ENCODE measurements at places on chromosomes 5 and 9.

DNA sequence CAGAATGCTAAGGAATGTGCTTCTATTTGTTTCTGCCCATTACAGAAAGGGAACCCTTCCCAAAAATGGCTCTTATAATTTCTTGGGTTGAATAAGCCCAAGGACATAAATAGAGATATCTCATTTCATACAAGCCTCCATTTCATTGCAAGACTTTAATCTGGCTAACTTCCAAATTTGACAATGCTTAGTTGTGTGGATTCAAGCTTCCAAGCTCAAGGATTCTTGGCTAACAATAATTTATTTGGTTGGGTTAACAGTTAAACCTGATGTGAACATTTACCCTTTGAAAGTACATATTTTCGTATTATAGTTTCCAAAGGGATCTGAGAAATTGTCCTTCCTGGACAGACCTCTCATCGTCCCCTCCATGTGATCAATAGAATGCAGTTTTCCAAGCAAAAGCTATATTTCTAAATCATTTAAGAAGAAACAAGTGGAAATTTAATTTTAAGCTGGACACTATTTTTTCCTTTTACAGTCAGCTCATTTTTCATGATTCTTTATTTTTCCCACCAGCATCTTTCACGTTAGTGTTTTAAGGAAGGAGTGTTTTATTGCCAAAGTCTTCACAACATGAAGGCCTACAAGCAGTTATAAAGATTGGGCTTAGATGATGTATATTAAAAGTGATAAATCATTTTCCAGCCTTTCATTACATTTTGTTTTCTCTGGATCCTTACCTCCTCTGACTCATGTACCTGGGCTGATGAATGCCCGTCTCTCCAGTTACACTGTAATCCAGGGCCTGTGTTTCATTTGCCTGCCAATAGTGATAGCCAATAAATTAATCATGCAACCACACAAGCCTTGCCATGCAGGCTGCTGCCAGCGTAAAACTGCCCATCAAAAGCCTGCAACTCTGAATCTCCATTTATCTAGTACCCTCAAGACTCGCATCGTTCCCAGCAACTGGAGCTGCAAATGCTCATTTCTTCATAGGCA is 176.7 kb downstream of the NTRK2 start:
- no peak for DNase-seq

- DNase-seq: no peak
Measured at GRCh38 chr5:72790186-72790585, 26.3 kb upstream of the TNPO1 start.

DNA sequence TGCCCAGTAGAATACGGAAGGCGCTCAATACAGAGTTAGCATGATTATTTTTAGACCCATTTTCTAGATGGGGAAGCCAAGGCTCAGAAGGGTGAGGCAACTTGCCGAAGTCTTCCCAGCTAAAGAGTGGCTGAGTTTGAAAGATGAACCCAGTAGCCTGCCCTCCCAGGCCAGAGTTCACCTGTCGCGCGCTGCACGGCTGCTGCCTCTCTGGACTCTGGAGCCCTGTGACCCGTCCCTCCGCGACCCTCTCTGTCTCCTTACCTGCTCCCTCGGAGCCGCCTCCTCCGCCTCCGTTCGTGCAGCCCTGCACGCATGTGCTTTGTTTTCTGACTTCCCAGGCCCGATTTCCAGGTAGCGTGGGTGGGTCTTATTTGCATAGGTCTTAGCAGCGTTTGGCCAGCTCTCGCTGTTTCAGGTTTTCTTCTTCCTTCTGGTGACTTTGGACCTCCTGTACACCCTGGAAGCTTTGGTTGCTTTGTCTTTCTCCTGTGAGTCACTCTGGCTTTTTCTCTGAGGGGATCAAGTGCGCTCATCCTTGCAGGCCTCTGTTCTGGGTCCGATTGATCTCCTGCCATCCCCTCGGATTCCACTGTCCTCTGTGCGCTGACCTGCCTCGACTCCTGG is at the start of gene RNF183:
Gene RNF183 (minus strand): TSS at position 585 of the 627 bp plus-strand sequence. CDS start 5,192 bp downstream, outside the sequence.
- no peak for DNase-seq

DNA sequence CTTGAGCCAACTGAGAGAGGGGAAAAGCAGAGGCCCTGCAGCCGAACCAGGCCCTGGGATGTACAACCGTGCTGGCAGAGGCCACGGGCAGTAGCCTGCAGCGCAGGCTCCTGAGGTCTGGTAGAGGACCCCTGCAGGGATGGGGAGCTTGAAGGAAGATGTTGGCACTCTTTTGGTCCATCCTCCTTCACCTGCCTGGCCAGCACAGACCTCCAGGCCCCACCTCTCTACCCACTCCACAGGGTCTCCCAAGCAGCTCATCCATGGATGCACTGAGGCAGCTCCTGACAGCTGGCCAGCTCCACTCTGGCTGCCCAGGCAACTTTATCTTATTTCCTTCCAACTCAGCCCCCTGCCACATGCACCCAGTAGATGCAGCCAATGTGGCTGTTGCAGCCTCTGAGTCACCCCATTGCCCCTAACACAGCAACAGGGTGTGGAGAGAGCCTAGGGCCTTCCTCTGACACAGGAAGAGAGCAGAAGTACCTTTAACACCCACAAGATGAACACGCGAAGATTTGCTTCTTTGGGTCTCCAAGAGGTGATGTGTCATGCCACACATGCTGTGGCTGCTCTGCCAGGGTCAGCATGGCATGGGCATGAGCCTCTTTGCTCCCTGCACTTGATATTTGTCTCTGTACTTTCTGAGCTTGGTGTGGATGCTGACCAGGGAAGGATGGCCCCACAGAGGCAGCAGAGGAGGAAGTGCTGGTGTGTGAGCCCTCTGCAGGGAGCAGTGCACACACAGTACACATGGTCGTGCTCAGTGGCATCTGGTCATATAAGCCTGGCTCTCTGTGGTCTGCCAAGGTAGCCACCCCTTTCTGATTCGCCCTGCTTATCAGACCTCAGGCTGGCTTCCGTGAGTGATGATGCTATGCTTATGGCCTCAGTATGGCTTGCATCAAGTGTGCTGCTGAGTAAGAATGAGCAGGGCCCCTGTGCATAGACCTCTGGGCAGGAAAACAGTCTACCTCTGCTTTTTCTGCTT is 117.2 kb downstream of the NRG2 start:
- no peak for DNase-seq

- no peak for DNase-seq
Measured at GRCh38 chr5:110086658-110087388, 397.1 kb downstream of the MAN2A1 start.

- no peak for DNase-seq
Measured at GRCh38 chr5:36312953-36313672, 11.4 kb upstream of the RANBP3L start.

DNA sequence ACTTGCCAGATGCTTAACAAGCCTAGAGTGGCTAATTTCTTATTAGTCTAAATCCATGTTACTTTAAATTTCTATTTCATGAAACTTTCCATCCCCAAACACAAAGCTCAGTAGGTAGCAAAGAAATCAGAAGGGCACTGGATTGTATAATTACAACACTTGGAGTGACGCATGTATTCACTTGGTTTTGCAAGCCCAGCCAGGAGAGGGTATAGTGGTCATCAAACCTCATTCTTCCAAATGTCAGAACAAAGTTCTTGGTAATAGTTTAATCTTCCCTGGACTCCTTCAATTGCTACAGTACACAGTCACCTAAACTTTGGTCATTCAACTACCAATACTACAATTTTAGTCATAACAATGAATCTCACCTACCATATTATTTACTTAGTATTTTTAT is 112.1 kb downstream of the SEMA6A start:
- DNase-seq: no peak

- no peak for DNase-seq
Measured at GRCh38 chr5:78594610-78595457, 53.7 kb downstream of the LHFPL2 start.

GRCh38 chr9:6632516-6633183 is 12.9 kb downstream of the GLDC start:
- no peak for DNase-seq

GRCh38 chr9:113566712-113567071 is 103.2 kb downstream of the RGS3 start:
- DNase-seq: no peak

- no peak for DNase-seq
Measured at GRCh38 chr5:72125941-72126620, 18.8 kb downstream of the MAP1B start.

DNA sequence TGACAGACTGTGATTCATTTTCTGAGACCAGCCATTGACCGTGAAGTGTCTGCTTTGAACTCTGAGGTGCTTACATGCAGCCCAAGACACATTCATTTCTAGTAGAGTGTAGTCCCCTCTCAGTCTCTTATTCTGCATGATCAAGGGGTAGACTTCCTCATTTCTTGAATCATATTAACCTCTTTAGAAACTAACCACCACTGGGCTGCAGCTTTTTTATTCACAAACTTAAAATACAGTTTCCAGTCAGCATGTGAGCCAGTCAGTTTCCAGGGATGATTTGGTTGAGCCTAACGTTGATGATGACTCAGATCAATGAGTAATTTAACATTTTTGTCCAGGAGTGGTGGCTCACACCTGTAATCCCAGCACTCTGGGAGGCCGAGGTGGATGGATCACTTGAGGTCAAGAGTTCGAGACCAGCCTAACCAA is 59.2 kb downstream of the OTULIN start:
- no peak for DNase-seq

- DNase-seq: no peak
Measured at GRCh38 chr9:88772575-88772974, 218.7 kb upstream of the S1PR3 start.

Measured in amygdala (tissue), 56 donors.